Caudate nucleus (tissue), 63 donors: ENCODE measurements at places on chromosomes 13 and 19.

DNA sequence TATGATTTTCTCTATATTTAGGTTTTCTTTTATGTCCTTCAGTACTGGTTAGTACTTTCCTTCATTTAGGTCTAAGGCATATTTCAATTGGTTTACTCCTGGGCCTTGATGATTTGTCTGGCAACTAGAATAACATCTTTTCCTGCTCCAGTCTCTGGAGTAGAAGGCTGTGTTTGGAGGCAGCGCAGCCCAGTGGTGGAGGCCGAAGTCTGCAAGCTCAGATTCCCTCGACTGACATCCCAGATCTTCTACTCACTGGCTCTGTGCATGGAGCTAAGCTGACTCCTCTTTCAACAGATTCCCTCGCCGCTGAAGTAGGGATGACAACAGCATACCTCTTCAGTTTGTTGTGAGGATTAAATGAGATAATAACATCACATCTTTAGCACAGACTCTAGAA lies 141.0 kb downstream of the RAP2A start:
- DNase-seq: no peak

DNA sequence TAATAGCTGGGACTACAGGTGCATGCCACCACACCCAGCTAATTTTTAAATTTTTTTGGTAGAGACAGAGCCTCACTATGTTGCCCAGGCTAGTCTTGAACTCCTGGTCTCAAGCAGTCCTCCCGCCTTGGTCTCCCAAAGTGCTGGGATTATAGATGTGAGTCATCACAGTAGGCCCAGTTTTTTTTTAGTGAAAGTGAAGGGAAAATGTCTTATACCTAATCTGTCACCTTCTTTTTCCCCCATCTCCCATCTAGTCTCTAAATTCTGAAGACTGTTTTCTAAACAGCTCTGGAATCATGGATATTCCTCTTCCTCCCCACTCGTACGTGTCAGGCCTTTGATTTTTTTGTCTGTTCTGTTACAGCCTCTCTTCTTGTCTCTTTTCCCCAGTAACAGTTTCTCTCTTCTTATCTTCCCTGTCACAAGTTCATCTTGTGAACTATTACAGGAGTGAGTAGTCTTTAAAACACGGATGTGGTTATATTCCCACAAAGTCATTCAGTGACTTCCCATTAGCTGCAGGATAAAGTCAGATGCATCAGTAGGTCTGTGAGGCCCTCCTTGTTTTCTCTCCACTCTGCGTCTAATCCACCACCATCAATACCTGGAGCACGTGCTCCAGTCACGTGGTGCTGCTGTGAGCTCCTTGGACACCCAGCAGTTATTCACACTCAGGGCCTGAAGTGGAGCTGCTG lies 2.9 kb downstream of the CDC16 start:
- DNase-seq: no peak

DNA sequence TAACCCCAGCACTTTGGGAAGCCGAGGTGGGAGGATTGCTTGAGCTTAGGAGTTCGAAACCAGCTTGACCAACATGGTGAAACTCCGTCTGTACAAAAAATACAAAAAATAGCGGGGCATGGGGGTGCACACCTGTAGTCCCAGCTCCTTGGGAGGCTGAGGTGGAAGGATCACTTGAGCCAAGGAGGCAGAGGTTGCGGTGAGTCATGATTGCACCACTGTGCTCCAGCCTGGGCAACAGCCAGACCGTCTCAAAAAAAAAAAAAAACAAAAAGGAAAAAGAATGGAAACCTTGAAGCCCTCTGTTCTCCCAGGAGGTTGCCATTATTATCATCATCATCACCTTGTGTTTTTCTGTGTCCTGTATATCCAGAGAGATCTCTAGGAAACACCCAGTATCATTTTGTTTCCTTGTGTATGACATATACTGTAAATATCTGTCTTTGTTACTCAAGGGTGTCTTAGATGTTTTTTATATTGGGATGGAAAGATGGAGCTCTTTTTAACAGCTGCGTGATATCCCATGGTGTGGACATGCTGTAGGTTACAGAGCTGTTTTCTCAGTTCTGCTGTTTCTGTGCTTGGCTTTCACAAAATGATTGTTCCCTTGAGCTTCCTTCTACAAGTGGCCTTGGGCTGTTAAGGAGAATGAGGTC lies 11.8 kb downstream of the CHAF1A start:
- no peak for DNase-seq

GRCh38 chr13:73625562-73626339 lies 508.5 kb downstream of the KLF12 start:
- DNase-seq: no peak

DNA sequence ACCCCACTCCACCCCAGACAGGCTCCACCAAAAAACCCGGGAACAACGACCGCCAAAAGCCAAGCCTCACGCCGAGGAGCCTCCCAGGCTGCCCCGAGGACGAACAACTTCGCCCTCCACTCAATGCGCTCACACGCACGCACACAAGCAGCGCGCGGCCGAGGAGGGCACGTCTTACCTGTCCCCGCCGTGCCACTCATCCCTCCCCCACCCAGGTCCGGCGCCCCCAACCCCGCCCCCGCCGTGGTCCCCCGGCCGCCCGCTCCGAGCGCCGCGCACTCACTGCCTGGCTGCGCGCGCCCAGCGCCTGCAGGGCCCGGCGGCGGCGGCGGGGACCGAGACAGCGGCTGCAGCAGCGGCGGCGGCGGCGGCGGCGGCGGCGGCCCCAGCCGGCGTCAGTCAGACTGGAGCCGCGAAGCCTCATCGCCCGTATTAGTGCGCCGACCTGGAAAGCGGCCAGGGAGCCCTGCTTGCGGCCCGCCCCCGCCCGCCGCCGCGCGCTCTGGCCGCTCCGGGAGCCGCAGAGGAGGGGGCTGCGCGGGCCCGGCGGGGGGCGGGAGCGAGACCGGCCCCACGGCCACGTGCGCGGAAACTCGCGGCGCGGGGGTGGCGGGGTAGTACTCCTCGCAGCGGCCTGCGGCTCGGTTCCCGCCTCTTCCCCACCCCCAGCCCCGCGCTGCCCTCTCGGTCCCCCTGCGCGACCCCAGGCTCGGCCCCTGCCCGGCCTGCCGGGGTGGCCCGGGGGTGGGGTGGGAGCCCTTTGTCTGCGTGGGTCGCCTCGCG lies at the start of gene SMAD9:
Gene SMAD9 (minus strand): TSS at position 406 of the 783 bp plus-strand sequence. CDS start 40,549 bp downstream, outside the sequence.
- DNase-seq: peak; percentile 75

- DNase-seq: peak; percentile 49
Measured at GRCh38 chr19:47729799-47730520, 15.4 kb upstream of the NOP53 start.

- no peak for DNase-seq
Measured at GRCh38 chr13:84139561-84140158, 257.4 kb upstream of the SLITRK1 start.

GRCh38 chr19:1206150-1206863 lies 729 bp downstream of the STK11 start:
- no peak for DNase-seq

DNA sequence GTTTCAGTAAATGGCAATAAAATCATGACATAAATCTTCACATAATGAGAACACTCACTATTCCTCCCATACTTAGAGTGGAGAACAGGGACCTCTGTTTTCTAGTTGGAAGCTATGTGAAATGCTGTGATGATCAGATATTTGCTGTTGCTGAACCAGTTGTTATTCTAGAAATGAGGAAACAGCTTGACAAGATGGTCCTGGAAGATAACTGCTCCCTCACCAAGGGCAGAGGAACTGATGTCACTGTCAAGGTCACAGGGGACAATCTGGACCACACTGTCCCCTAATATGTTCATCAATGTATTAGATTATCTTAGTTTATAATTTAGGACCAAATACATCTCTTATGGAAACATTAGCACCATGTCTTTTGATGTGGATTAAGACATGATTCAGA lies 1173.3 kb downstream of the PCDH17 start:
- no peak for DNase-seq
